ENCODE measurements at places on chromosomes 7 and 10.

GRCh38 chr7:111771638-111772037, 209.3 kb upstream of the IMMP2L start:
- no peak for DNase-seq

GRCh38 chr7:36035186-36035585, 117.9 kb upstream of the EEPD1 start:
- DNase-seq: no peak

DNA sequence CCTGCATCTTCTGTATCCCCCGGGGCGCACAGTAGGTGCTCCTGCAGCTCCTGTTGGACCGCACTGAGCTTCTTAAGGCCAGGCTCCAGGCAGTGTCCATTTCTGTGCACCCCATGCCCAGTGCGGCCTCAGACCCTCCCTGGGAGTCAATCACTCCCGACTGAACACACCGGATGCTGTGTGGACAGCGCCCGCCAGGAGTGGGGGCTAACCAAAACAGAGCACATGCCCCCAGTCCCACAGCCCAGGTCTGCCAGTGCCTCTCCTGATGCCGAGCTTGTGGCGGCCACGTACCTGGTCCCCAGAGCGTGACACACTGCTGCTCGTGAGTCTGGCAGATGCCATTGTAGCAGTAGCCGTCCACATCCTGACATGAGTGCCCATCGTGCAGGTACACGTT, 168.1 kb downstream of the FANK1 start:
- DNase-seq: no peak

- DNase-seq: no peak
Measured at GRCh38 chr7:107091306-107091705, 46.8 kb downstream of the PRKAR2B start.

DNA sequence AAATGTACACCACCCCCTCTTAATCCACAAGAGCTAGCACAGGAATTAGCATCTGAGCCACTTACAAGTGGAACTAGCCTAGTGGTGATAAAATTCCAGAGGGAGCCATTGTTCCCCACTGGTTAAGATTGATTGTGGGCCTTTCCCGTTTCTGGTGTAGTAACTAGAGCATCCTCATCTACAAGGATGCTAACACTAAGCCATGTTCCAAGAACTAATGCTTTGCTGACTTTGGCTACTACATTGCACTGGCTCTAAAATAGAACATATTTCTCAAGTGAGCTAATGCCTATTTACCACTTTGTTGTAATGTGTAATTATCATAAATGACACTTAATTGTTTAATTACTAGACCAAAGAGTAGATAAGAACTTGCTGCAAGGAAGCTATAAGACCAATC, 143.7 kb downstream of the FZD1 start:
- no peak for DNase-seq

DNA sequence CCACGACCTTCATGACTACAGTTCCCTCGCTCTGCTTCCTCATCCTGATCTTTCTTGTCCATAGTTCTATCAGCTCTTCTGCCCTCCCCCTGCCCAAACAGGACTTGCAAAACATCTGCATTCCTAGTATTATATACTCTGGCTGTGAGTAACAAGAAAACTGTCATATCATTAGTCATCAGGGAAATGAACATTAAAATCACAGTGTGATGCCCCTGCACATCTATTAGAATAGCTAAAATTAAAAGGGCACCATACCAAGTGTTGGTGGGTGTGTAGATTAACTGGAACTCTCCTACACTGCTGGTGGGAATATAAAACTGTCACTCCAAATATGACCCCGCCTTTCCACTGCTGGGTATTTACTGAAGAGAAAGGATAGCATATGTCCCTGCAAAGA, 141.8 kb downstream of the C7orf25 start:
- no peak for DNase-seq

DNA sequence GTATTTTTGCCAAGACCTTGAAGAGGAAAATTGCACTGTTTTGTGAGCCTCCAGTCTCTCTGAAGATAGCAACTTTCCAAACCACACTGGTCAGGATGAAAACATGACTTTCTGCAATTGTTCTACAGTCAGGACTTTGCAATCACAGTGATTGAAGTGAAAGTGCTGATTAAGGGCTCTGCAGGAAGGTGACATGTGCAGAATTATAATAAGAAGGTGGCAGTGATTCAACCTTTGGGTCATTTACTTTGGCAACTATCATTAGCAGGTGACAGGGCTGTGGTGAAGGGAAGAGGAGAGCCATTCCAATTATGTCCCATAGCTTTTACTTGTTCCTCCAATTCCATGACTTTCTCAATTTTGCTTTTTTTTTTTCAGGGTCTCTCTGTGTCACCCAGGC, 350.0 kb upstream of the FZD8 start:
- DNase-seq: no peak

- no peak for DNase-seq
Measured at GRCh38 chr7:99514050-99514449, 9.6 kb downstream of the ZKSCAN5 start.

DNA sequence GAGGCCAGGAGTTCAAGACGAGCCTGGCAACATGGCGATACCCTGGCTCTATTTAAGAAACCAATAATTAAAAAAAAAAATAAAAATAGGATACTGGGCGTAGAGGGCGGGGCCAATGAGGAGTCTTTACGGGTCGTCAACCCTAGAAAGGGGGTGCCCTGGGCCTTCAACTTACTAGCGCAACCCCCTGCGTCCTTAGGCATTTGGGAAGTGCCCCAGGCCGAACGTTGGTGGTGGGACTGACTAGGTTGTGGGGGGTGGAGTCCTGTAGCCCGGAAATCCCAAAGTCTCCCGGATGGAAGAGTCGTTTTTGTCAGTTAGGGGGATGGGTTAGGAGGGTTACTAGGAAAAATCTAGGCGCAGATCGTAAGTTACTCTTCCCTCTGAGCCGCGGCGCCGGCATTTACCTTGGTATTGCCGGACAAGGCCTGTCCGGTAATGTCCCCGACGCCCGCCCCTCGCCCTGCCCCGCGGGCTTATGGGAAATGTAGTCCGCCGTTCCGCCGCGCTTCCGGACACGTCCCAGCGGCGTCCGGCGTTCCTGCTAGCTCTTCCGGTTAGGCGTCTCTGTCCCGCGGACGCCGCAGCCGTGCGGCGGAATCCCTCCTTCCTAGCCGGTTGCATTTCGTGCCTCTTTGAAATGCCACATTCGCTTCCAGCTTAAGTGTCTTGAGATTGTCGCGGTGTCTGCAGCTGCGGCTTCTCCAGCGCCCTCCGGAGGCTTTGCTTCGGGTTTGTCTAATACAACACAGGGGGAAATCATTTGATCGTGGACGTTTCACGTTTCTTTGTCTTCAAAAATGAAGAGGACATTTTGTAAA, 1.3 kb upstream of the ACBD5 start:
- peak; percentile 89 for DNase-seq

- DNase-seq: no peak
Measured at GRCh38 chr10:29980084-29980483, 79.3 kb downstream of the JCAD start.

- peak; percentile 23 for DNase-seq
Measured at GRCh38 chr10:124025660-124026588, 67.5 kb downstream of the CHST15 start.

GRCh38 chr7:88169717-88170320, 50.0 kb downstream of the SRI start:
- no peak for DNase-seq

DNA sequence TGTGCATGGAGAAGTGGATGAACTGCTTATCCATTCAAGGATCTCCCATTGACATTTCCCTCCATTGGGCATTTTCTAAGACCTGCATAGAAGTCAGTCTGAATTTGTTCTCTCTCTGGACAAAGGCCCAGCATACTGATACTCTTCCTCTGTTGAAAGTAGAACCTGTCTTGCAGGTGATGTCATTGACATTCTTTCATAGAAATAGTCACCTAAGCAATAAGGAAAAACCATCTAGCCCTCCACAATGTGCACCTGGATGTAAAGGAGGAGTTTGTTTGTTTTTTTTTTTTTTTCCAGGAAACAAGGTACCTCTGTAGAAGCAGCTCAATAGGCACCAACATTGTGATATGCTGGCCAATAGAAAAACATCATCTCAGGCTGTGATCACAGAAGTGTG, 150.4 kb downstream of the DPY19L1 start:
- no peak for DNase-seq

GRCh38 chr10:93221521-93221920, 147.8 kb downstream of the CYP26A1 start:
- DNase-seq: no peak

DNA sequence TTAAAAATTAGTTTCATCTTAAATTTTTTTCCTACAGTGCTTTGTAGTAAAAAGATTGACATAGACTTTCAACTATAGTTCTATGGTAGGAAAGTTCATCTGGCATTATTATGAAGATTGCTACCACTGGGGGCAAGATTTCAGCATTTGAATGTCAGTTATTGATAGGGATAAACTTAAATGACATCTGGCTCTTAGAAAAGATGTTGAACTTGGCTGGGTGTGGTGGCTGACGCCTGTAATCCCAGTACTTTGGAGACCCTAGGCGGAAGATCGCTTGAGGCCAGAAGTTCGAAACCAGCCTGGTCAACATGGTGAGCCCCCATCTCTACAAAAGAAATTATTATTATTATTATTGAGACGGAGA, 1.4 kb upstream of the TRA2A start:
- no peak for DNase-seq

GRCh38 chr10:944034-944831, 12.7 kb upstream of the LARP4B start:
- peak; percentile 52 for DNase-seq

Measured in activated naive CD4-positive, alpha-beta T cell treated with anti-CD3 and anti-CD28 coated beads for 36 hours (primary cell).